ENCODE measurements at places on chromosomes 6 and 20.
A peak's percentile ranks its signal among the peaks of the same experiment; 100 is the strongest.

- no peak for DNase-seq
Observed at GRCh38 chr20:17661121-17661744, 20.8 kb downstream of the RRBP1 start.

GRCh38 chr6:34312259-34312658, 63.5 kb upstream of the SMIM29 start:
- DNase-seq, result no peak

DNA sequence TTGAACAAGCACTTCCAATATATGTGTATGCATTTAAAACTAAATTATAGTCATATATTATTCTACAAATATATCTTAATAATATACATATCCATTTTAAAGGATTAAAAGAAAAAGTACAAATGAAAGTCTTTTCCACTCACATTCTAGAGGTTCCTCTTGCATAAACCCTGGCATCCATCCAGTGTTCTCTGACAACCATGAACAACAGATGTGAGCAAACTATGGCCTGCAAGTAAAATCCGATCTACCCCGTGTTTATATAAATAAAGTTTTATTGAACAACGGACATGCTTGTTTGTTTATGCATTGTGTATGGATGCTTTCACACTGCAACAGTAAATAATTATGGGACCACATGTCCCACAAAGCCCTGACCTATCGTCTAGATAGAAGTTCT, 1122.3 kb downstream of the EPHA7 start:
- no peak for DNase-seq

DNA sequence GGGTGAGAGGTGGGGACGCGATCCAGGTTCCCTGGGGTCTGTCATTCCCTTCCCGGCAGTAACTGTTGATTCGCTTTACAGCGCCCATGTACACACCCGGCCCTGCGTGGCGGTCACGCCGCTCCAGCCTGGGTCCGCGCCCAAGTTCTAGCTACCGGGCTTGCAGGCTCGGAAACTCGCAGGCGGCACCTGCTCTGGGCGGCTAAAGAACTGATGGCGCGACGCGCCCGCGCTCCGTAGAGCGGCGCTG, 1.4 kb upstream of the POU3F2 start:
- DNase-seq, result no peak

DNA sequence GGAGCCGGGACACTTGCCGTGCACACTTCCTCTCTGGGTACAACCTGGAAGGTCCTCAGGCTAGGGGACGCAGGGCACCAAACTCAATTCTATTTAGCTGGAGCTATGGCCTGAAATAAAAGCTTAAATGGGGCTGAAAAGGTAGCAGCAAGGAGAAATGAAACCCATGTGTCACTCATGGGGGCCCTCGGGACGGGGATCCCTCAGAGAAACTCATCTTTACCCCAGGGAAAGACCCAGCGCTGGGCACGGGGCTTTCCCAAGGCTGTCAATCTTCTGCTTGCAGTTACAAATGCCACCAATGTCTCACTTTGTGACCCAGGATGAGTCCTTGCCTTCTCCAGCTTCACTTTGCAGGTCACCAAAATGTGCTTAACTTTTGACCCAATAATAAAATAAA, 16.5 kb downstream of the SNAI1 start:
- no peak for DNase-seq

DNA sequence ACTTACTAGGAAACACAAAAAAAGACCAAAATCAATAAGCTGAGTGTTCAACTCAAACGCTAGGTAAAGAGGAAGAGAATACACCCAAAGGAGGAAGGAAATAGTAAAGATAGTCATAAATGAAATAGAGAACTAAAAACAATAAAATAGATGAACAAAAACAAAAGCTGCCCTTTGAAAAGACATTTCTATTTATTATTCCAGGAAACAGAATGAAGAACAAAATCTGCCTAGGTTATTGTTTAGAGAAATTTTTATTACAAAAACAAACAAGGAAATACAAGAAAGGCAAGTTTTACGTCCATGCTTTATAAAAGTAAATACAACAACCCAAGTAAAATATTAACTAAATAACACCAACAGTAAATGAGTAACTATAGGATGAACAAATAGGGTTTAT, 20.1 kb downstream of the HLA-DMB start:
- DNase-seq, result no peak

DNA sequence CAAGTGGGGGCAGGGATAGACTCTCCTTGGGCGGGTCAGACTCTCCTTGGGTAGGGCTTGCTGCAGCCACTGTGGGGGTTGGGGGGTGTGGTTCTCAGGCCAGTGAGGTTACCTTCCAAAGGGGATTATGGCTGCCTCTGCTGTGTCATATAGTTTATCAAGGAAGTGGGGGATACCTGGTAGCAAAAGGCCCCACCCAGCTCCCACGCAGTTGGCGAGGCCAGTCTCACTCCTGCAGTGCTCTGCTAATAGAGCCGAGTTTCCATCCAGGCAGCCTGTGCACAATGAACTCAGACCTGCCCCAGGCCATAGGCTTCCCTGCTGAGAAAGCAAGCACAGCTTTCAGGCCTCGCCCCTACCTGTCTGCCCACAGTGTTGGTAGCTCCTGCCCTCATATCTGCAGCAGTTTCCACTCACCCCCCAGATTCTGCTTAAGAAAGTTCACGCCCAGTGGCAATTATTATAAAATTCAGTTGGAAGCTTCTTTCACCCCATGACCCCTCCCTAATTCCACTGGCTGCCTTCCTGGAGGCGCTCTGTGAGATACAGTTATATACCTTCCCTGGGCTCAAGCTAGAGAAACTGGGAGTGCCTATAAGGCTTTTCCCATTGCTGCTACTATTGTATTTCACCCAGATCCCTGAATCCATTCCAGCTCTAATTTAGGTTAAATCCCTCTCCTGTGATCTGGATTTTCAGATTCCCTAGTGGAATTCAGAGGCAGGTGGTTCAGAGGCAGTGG, 56.1 kb downstream of the HDDC2 start:
- no peak for DNase-seq

- DNase-seq, result no peak
Observed at GRCh38 chr6:77356821-77357220, 106.5 kb downstream of the HTR1B start.

GRCh38 chr20:21398109-21399004, 1.0 kb upstream of the NKX2-4 start:
- no peak for DNase-seq

- DNase-seq, result no peak
Observed at GRCh38 chr6:106918115-106918514, 56.4 kb downstream of the CD24 start.

DNA sequence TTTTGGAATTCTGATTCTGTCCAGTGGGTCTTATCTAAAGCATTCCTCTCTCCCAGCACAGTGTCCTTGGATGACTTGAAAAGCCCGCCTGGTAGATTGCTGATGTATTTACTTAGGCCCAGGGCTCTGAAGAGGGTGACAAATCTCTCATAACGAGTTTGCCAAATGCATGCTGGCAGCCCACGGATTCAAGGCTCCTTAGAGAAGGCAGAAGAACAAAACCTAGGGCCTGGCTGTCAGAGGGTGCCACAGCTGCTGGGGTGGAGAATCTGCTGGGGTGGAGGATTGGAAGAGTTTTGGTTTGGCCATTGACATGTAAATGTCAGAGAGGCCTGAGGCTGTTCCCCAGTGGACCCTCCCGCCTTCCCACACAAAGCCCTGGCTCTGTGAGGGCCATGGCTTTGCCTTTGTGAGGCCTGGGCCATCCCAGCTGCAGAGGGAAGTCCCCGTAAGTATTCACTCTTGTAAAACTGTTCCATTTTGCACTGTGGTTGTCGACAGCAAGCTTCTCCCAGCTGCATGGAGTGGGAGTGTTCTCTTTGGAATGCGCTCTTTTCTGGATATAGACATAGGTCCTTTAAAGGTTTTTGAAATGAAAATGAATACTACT, 50.3 kb downstream of the ANKRD6 start:
- peak; percentile 39 for DNase-seq

- DNase-seq, result no peak
Observed at GRCh38 chr6:41505122-41506049, 40.8 kb upstream of the FOXP4 start.

- no peak for DNase-seq
Observed at GRCh38 chr6:20610636-20611370, 76.5 kb downstream of the CDKAL1 start.

GRCh38 chr6:152146385-152146784, 338.9 kb downstream of the ESR1 start:
- no peak for DNase-seq

GRCh38 chr6:36361071-36361470, 24.4 kb upstream of the BNIP5 start:
- DNase-seq, result no peak

DNA sequence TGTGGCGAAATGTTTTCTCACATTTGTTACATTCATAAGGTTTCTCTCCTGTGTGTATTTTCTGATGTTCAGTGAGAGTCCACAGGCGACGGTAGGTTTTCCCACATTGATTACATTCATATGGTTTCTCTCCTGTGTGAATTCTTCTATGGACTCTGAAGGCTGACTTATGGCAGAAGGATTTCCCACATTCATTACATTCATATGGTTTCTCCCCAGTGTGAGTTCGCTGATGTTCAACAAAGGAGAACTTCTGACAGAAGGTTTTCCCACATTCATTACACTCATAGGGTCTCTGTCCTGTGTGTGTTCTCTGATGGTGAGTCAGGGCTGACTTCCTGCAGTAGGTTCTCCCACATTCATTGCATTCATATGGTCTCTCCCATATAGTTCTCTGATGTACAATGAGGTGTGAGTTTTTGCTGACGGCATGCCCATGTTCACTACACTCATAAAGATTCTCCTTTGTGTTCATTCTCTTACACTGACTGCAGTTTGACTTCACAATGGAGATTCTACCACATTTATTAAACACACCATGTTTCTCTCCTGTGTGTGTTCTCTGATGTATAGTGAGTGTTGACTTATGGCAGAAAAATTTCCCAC, 11.9 kb downstream of the ZNF334 start:
- no peak for DNase-seq

GRCh38 chr6:168270274-168271172, 49.1 kb downstream of the DACT2 start:
- no peak for DNase-seq

GRCh38 chr6:133895573-133896343, 6.8 kb downstream of the TCF21 start:
- no peak for DNase-seq

DNA sequence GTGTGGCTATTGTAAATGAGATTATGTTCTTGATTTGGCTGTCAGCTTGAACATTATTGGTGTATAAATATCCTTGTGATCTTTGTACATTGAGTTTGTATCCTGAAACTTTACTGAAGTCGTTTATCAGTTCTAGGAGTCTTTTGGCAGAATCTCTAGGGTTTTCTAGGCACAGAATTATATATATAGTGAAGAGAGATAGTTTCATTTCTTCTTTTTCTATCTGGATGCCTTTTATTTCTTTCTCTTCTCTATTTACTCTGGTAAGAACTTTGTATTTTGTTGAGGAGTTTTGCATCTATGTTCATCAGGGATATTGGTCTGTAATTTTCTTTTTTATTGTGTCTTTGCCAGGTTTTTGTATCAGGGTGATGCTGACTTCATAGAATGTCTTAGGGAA, 589.2 kb upstream of the MAN1A1 start:
- DNase-seq, result no peak

DNA sequence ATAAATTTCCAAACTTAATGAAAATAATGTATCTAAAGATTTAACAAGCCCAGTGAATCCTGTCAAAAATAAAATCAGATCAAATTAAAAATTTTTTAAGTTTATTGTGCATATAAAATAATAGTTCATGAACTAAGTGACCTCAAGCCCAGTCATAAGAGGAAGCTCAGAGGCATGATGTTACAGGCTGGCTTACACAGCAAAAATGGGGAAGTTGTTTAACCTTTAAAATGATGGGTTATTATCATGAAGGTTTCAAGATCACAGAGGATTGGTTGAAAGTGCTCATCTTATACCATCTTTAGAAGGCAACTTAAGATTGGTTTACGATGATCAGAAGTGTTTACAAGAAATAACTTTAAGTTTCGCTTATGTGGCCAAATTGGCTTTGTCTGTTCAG, 102.5 kb downstream of the PAK5 start:
- DNase-seq, result no peak

GRCh38 chr20:13211956-13212618, 9.0 kb upstream of the ISM1 start:
- DNase-seq, result no peak

All from NCI-H187 treated with DMSO at 0.1 percent for 48 hours (cell line).